Stimulated activated CD4-positive, alpha-beta T cell treated with anti-CD3 and anti-CD28 coated beads, Interleukin-4, amount 100 ng/mL, for 24 hours (primary cell): ENCODE measurements at places on chromosomes 11 and 22.

DNA sequence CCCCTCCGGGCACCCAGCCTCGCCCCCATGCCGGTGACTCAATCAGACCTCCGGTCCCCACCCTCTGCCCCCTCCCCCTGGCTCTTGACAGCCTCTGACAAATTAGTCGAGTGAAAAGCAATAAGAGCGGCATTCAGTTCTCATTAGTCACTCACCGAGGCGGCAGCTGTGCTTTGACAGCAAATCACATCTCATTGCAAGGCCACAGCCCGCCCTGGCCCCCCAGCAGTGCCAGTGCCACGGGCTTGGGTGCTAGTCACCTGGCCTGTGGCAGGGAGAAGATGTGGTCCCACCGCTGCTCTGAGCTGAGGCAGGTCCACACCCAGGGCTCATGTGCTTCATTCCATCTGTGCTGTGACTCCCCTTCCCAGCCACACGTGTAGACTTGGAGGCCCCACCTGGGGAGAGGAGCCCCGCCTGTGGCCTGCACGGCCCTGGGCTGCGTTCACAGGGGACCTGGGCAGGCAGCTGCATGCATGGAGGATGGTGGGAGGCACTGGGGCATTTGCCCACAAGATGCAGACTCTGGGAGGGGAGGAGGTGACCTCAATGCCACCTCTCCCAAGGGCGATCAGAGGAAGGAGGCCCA, 7.4 kb upstream of the TH start:
- DNase-seq, result no peak

DNA sequence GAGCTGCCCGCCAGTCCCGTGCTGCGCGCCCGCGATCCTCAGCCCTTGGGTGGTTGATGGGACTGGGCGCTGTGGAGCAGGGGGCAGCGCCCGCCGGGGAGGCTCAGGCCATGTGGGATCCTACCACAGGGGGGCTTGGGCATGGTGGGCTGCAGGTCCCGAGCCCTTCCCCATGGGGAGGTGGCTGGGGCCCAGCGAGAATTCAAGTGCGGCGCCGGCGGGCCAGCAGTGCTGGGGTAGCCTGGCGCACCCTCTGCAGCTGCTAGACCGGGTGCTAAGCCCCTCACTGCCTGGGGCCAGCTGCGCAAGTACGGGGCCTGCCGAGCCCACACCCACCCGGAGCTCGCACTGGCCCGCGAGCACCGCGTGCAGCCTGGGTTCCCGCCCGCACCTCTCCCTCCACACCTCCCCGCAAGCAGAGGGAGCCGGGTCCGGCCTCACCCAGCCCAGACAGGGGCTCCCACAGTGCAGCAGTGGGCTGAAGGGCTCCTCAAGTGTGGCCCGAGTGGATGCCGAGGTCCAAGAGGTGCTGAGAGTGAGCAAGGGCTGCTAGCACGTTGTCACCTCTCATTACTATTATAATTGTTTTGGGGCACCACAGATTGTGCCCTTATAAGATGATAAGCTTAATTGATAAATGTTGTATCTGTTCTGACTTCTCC, 333.2 kb downstream of the CASP12 start:
- DNase-seq, result no peak

DNA sequence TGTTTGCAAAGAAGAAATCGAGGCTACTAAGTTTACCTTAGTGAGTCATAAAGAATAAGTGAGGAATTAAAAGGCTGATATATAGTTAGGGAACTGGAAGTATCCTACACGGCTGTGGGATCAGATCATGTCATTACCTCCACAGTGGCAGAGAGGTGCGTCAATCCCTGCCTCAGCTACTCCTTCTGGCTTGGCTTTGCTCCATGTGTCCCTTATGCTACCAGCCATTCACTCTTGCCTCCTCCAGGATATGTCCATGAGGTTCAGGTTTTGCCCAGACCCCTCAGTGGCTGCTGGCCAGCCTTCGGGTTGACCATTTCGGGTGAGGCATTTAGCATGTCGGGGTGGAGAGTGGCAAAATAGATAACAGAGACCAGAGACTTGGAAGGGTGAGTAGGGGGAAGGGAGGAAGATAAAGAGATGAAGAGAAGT, 153.4 kb downstream of the LDLRAD3 start:
- DNase-seq, result no peak

GRCh38 chr22:48451891-48452290, 1375.8 kb downstream of the BRD1 start:
- no peak for DNase-seq

DNA sequence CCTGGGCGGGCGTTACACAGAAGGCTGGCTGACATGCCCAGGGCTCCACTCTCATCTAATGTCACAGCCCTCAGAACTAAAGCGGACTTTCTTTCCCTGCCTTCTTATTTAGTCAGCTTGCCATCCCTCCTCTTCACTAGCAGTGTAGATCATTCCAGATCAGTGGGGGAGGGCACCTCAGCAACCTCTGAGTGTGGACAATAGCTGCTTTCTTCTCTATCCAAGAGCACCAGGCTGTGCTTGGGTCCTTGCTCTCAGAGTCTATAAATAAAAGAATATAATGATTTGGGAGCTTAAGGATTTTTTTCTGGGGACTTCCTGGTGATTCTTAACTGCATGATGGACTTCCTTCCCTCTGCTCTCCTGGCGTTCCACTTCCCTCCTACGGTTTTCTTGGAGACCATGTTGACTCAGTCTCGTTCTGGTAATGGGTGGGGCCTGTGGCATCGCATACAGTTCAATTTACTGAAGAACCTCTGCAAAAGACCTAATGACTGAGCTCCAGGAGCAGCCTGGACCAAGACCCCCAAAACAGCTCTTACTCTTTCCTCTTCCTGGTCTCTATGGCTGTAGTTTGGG, 2.9 kb upstream of the HMBS start:
- DNase-seq, result no peak

DNA sequence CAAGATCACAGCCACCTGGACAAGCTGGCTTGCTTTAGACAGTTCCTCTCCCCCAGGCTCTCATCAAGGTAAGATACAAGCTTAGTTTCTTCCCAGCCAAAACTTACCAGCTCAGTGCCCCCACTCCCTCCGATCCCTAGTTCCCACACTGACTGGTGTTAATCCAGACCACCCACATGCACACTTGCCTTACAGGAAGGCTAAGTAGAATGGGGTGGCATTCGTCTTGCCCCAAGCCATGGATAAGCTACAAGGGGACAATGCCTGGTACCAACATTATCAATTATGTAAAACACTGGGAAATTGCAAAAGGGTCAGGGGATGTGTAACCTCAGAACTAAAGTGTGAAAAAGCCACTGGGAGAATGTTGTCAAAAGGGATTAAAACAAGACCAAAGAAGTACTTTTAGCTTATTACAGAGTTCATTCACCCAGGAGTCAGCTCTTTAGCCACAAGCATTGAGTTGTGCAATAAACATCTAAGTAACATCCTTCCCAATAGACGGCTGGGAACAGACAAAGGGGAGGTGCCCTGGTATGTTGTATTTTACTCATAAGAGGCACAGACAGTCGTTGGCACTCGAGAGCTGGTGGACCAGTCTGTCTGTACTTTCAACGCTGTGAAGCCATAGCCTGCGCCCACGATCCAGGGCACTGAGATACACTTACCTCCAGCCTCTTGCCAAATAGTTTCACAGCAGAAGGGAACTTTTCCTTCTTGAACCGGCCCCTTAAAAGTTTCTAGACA, 1.1 kb downstream of the DHCR7 start:
- DNase-seq, result no peak

DNA sequence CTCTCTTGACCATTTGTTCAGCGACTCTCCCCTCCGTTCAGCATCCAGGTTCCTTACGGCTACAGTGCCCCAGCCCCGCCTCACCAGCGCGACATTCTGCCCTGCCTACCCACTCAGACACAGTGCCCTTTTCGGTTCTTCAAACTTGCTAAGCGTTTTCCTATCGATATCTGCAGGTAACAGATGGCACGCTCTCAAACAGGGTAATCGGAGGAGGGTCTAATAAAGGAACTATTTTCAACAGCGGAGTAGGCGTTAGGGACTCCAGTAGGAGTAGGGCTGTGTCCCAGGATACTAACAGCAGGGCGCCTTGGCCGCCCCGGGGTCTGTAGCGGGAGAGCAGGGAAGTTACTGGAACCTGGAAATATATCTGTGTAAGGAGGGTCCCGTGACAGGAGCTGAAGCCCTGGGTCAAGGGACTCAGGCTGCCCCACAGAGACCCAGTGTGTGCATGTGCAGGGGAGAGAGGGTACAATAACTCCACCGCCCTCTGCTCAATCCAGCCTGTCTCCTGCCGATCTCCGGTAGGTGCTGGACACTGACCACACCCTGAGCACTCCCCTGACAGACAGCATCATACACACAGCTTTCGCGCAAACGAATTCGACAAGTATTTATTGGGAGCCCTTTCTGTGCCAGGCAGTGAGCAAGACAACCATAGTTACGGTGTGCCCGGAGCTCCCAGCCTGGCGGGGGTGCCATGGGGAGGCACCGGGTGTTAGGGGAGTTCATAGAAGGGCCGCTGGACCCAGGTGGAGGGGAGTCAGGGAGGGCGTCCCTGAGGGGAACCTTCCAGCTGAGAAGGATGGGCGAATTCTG, 2.1 kb downstream of the KLHL35 start:
- DNase-seq, result no peak

DNA sequence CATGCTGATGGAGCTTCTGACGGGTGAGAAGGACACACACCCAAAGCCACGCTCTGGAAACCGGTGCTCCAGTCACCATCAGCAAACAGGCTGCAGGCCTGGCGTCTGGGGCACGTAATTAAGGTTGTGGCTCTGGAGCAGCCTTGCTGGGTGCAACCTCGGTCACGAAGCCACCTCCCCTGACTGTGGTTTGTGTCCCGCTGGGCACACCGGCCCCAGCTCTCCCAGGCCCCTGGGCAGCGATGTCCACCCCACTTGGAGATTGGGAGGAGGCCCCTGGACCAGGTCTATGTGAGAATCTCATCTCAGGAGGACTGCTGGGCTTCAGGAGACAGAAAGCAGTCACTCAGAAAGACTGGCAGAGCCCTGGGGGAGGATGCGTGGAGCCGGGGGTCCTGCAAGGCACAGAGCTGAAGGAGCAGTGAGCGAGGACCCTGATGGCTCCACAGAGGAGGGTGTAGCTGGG, 631.6 kb downstream of the BRD1 start:
- DNase-seq, result no peak

GRCh38 chr22:17243524-17243923, 24.3 kb upstream of the ADA2 start:
- no peak for DNase-seq

- DNase-seq, result no peak
Measured at GRCh38 chr11:119709638-119710346, 19.2 kb downstream of the NECTIN1 start.

DNA sequence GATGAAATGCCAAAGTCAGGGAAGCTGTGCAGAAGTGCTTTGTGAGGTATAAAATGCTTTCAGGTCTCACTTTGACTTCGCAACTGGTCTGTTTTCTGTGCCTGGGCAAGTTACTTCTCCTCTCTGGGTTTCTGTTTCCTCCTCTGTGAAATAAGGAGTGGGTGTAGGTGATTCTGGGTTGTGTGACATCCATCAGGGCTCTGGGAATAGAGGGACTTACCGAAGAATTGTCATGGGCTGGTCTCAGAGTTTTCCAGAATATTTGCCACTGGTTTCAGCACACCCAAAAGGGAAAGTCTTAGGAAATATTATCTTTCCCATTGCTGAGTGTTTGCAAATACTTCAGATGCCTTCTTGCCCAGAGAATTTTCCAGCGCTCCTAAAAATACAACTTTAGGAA, 118.4 kb downstream of the KIAA1671 start:
- DNase-seq, result no peak

DNA sequence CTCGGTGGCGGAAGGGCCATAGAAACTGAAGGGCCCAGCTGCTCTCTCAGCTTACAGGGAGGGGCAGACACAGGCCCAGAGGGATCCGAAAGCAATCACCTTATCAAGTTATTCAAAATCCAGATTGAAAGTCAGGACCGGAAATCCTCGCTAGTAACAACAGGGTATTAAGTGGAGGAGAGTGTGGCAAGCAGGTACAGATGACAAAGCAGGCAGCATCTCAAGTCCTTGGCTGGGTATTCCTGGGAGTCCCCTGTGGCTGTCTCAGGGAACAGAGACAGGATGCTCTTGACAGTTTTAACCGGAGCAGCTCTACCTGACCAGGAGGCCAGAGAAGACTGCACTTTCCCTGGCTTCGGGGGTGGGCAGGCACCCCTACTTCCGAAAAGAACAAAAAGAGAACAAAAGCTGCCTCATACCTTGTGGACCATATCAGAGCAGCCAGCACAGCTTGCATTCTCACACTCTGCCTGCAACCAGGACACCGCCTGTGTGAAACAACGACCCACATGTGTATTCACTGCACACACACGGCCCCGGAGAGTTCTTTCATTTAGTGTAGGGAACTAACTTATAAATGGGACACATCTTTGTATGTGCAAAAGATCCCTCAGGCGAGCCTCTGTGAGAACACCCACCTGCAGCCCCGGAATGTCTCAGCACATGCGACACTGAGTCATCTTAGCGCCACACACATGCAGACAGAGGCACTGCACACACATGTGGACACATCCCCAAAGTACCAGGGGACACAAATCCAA, 78.3 kb downstream of the MICAL3 start:
- DNase-seq, result no peak

GRCh38 chr22:22374163-22374562, 129.6 kb downstream of the VPREB1 start:
- no peak for DNase-seq

DNA sequence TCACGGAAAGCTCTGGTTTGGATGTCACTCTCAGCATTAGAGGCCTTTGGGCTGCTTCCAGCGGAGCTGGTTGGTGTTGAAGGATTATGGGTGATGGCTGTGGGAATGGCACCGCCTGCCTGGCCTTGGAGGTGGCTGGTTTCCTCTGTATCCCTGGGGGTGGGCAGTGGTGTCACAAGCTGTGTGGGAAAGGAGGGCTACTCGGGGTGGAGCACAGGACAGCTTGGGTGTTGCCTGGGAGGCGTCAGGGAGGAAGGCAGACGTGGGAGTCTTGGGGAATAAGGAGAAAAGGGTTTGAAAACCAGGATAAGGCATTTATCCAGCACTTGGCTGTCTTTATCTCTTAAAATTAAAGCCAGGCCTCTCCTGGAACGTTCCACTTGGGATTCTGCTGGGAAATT, 71.8 kb downstream of the ADAMTS15 start:
- no peak for DNase-seq

- peak; percentile 15 for DNase-seq
Measured at GRCh38 chr11:124717786-124718651, 21.7 kb upstream of the NRGN start.

GRCh38 chr11:606245-606644, 9.5 kb downstream of the IRF7 start:
- no peak for DNase-seq

DNA sequence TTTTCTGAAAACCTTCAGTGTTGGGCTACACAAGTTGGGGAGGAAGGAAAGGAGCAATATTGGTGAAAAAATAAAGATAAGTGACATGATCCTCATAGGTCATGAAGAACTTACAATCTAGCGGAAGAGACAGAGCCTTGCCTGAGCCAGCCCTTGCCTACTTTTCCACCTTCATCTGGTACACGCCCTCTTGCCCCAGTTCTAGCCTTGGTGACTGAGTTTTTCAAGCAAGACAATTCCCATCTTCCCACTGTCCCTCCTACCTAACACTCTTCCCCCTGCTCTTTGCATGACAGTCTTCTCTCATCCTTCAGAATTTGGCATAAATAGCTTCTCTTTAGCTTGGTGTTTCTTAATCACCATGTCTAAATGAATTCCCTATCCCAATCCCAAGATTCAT, 42.6 kb downstream of the BBOX1 start:
- no peak for DNase-seq

- DNase-seq, result no peak
Measured at GRCh38 chr22:32531931-32532819, 57.6 kb downstream of the FBXO7 start.
